ENCODE measurements at places on chromosomes 2 and 18.

DNA sequence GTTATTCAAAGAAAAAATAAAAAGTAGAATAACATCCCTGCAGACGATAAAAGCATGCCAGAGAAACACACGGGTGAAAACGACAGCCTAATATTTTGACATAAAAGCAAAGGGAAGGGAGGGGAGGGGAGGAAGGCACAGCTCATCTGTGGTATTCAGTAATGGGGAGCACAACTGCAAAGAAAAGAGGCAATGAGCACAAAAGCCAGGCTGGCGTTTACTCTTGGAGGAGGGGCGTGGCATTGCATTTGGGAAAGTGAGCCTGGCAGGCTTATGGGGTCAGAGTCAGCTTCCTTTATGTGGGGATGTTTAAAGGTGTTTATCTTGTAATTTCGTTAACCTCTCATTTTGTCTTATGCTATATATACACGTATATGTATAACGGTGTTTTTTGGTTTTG, 53.2 kb downstream of the STEAP3 start:
- DNase-seq: no peak

- no peak for DNase-seq
Observed at GRCh38 chr2:184554736-184555135, 43.6 kb upstream of the ZNF804A start.

GRCh38 chr2:200725596-200725995, 86.1 kb upstream of the BZW1 start:
- no peak for DNase-seq

DNA sequence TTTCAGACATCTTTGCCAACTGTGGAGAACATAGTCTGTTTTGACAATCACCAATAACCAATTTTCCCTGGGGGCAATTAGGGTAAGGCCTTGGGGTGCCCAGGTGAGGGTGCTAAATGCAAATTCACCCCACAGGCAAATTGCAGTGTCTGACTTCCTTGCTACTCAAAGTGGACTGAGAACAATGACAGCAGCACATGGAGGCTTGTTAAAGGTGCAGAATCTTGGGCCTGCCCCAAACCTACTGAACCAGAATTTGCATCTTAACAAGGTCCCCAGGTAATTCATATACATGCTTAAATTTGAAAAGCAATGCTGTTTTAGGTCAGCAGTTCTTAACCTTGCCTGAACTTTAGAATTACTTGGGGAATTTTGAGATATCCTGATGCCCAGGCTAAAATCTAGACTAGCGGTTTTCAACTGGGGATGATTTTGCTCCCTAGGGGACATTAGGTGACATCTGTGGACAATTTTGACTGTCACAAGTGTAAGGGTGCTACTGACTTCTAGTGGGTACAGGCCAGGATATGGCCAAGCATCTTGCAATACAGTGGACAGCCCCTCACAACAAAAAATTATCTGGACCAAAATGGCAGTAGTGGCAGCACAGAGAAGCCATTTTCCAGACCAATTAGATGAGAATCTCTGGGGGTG, 80.2 kb upstream of the GCFC2 start:
- DNase-seq: no peak

- DNase-seq: no peak
Observed at GRCh38 chr2:98658816-98659490, 50.6 kb downstream of the UNC50 start.

DNA sequence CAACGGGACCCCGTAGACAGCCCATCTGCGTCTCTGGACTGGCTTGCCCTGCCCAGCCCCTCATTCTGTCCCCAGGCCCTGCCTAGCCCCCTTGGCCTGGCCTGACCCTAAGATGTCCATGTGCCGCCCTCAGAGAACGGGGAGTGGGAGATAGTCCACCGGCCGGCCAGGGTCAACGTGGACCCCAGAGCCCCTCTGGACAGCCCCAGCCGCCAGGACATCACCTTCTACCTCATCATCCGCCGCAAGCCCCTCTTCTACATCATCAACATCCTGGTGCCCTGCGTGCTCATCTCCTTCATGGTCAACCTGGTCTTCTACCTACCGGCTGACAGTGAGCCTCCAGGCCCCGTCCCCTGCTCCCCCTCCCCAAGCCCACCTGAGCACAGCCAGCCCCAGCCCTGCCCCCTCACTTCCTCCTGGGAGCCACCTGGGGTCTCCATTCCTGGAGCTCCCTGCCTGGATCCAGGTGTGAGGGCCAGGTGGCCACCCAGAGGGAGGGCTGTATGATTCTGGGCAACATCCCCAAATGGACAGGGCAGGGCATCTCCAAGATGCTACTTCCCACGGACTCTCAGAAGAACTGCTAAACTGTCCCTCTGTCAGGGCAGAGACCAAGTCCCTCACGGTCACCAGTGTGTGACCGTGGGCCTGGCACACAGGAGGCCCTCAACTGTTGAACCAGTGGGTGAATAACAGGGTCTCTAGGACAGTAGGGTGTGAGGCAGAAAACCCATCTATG, 4.0 kb downstream of the CHRND start:
- no peak for DNase-seq

DNA sequence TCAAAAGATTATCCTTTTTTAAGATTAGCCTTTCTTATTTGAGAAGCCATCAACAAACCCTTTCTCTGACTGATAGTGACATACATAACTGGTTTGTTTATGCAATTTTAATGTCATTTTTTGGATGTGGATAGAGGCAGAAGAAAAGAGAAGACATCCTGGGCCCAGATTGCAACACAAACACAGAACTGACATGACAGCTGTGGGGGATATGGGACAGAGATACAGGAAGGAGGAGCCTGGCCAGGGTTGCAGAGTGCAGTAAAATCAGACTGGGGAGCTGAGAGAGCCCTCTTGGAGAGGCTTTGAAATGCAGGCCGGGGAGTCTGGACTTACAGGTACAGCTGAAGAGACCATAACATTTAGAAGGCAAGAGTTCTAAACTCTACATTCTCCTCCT, 65.1 kb downstream of the SIGLEC15 start:
- no peak for DNase-seq

GRCh38 chr2:71513721-71514120, 60.4 kb downstream of the DYSF start:
- no peak for DNase-seq

GRCh38 chr2:126776692-126777619, 121.0 kb downstream of the GYPC start:
- peak; percentile 50 for DNase-seq

- no peak for DNase-seq
Observed at GRCh38 chr2:60623040-60623439, 69.6 kb upstream of the BCL11A start.

- no peak for DNase-seq
Observed at GRCh38 chr2:44753552-44754285, 187.8 kb upstream of the SIX3 start.

DNA sequence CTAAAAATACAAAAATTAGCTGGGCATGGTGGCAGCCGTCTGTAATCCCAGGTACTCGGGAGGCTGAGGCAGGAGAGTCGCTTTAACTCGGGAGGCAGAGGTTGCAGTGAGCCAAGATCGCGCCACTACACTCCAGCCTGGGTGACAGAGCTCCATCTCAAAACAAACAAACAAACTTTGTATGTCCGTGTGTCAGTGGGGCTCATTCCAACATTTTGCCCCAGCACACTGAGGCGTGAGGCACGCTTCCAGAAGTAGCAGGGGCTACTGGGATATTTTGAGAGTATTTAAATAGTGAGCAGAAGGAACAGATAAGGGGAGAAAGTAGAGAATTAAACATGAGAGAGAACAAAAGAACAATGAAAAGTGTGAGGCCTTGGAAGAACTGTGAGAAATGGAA, 83.3 kb upstream of the TANK start:
- DNase-seq: no peak

DNA sequence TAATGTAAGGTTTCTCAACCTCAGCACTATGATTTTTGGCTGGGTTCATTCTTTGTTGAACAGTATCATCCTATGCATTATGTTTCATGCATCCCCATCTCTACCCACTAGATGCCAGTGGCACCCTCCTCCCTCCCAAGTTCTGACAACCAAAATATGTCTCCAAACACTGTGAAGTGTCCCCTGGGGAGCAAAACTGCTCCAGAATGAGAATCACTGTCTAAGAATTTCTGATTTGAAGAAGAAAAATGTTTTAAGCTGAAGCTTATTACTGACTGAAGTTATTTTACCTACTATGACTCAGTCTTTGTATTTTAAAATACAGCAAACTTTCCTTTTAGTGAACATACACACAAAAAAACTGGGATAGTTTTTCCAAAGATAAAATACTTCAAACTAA, 3.4 kb downstream of the THADA start:
- DNase-seq: no peak

- DNase-seq: no peak
Observed at GRCh38 chr18:74613381-74613780, 15.7 kb downstream of the ZNF407 start.

DNA sequence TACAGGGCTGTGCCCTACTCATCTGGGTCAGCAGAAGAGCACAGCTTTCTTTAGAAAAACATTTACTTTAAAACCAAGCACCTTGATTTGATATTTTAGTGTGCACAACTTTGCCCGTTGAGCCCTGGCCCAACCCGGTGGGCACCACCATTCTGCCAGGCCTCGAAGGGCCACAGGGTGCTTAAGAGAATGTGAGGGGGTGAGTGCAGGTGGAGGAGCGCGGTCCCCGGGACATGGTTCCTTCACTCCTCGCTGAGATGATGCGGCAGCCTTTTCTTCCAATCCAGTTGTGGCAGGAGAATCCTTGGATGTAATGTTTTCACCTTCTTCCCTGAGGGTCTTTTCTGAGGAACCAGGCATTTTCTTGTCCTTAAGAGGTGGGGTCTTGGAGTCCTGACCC, 119.0 kb downstream of the RPIA start:
- DNase-seq: no peak

GRCh38 chr18:48640566-48641270, 101.9 kb downstream of the CTIF start:
- DNase-seq: no peak

DNA sequence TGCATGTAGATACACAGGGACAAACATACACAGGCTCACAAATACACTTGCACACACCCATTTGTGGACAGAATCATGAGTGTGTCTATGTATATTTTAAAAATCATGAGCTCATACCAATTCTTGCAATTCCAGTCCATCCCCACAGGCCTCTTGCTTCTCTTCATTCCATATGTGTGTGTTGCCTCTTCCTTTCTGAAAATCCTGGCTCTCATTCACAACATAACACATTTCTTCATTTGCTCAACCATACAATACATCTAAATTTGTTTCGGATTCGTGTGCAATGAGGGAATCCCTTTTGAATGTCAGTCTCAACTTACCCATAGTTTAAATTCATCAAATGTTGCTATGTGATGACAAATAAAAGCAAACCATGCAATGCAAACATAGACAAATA, 51.4 kb downstream of the GNAL start:
- no peak for DNase-seq

- DNase-seq: no peak
Observed at GRCh38 chr2:225290757-225291400, 108.6 kb upstream of the NYAP2 start.

DNA sequence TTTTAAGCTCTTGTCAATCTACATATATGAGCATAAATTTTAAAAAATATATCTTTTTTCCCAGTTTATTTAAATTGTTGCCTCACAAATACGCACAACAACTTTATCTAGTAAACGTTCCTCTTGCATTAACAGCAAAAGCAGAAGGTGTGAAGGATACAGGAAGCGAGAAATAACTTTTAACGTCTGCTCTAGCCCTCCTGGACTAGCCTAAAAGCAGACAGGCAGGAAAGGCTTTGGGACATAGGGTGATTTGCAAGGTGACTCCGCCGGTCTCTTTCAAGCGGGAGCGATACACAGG, 434 bp upstream of the DUSP19 start:
- peak; percentile 59 for DNase-seq

- DNase-seq: no peak
Observed at GRCh38 chr2:86189782-86190416, 5.4 kb downstream of the IMMT start.

- DNase-seq: no peak
Observed at GRCh38 chr2:240567137-240567871, 980 bp upstream of the RNPEPL1 start.

DNA sequence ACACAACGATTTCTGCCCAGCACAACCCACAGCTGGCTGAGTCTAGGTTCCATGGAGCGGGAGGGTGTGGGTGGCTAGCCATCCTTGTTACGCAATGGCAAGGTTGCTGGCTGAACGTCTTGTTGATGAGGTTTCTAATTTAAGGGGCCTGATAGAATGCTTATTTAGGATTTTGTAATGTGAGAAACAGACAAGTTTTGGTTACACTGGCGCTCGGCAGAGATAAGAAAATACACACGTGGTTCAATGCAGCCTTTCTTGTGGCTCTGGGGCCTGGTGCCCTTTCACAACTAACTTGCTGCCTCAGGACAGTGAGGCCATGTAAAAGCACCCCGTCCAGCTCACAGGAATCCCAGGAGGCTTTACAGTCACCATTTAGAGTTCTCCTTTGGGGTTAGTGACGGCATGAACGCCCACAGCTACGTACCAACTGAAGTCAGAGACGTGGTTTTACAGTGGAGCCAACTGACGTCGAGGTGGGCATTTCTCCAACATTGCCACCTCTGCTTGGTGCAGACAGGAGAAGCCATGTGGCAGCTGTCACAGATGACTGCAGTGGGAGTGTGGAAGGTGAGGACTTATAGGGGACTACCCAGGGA, 29.7 kb upstream of the PIEZO2 start:
- no peak for DNase-seq

- DNase-seq: no peak
Observed at GRCh38 chr2:58851598-58851997, 610.5 kb upstream of the FANCL start.

- no peak for DNase-seq
Observed at GRCh38 chr18:40056079-40056692, 1898.8 kb upstream of the PIK3C3 start.

GRCh38 chr2:101864426-101864825, 127.3 kb upstream of the IL1R2 start:
- no peak for DNase-seq

DNA sequence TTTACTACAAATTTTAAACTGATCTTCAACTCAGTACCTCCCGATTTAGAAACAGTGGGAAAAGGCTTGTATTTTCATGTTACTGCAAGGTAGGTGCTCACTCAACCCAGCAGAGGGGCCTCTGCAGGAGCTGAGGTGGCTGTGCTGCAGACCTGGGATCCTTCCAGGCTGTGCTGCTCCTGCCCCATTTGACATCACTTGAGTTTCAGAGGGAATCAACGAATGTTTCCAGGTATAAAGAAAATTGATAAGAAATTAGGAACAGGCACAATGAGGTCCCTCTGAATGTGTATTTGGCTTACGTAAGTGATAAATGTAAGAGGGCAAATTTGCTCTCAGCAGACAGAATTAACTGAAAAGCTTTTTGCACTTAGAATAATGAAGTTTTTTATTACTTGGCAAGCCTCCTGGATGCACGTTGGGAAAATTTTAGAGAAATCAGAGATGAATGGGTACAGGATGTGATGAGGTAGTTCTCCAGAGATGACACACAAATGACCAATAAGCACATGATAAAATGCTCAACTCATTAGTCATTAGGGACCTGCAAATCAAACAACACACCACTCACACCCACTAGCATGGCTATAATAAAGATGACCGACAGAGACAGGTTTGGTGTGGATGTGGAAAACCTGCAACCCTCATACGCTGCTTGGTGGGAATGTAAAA, 114.0 kb downstream of the NOL10 start:
- DNase-seq: no peak

DNA sequence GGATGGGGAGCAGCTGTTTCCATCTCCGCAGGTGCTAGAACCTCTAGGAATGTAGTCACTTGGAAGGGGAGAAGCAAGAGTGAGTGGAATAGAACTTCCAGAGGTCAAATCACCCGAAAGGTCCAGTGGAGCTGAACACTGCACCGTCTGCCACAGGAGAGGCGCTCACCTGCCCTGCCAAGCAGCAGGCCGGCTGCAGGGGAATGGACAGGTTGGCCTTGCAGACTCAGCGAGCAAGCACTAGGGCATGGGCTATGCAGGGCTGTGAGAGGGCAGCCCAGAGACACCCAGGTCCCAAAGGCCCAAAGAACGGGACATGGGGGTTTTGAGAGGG, 214.2 kb downstream of the TNS1 start:
- DNase-seq: no peak

All from anterior cingulate cortex (tissue), 58 donors.